HepG2 (cell line): ENCODE measurements at places on chromosomes 7 and 10.
A peak's percentile ranks its signal among the peaks of the same experiment; 100 is the strongest.

DNA sequence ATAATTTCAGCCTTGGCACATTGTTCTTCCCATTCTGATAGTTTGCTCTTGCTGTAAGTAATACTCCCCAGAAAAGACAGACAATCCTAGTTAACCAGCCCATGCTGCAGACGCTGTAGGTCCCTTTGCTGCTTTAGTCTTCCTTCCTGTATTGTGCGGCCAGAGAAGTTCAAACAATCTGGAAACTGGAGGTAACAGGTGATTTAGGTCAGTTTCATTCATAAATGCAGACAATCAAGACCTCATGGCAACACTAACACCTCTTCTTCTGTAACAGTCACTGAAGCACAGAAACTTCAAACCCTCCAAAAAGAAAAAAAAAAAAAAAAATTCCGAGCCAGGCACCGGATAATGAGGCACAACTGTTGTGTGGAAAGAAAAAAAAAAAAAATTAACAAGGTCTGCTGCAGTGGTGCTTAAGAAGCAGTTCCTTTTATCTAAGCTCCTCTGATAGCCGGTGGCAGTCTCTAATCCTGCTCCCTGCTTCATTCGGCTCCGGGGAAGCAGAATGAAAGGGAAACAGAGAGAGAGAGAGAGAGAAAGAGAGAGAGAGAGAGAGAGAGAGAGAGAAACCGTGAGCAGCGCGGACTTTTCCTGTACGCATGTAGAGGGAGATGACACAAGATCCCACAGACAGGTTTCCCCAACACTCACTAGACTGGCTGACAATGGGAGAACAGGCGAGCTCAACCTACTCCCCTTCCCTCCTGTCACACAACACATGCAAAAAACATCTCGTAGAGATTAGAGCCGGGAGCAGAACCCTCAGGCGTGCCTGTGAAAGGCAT lies at the start of gene SEMA3A:
Gene SEMA3A, minus strand, starts transcription at position 306 of the 788 bp plus-strand sequence. Its CDS starts 203 bp downstream, at position 103.
- DNase-seq = peak; percentile 8

- no peak for DNase-seq
Measured at GRCh38 chr10:116237970-116238369, 35.0 kb downstream of the GFRA1 start.

DNA sequence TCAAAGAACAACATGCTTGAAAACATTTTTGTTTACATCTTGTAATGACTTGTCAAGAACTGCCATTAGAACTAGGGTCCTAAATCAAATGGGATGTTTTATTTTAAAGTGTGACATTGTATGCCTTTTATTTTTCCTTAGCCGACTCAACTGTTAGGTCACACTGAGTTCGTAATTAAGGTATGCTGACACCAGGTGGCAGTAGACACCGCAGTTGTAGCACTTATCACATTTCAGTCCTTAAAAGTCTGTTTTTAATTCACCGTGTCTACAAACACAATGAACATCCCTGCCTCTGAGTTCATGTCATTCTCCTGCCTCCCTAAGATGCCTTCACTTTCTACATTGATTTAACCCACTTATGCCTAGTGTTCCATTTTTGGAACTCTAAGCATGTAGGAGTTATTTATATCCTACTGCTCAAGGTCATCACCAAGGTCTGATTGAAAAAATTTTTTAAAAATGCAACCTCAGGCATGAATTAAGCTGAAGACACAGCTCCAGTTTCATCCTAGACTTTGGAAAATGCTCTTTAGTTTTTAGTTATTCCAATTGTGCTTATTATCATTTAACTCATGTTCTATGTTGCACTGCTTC lies 186.1 kb downstream of the BMPER start:
- peak; percentile 38 for DNase-seq

DNA sequence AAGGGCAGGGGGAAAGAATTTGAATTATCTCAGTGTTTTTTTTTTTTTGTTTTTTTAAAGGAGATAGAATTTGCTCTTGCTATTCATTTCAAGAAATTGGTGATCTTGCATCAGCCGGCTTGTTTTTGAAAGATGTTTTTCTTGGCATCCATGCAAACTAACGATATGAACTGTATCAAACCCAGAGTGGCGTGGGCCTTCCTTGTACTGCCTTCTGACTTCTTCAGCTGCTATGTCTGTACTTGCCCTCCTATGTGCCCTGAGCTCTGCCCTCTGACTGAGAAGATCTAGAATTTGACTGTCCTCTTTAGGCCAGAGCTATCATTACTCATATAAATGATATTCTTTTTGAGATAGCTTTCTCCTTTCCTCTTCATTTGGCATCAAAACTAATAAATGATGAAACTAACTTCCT lies 183.1 kb downstream of the EXOC4 start:
- no peak for DNase-seq

- DNase-seq = no peak
Measured at GRCh38 chr7:79668292-79668691, 214.8 kb upstream of the MAGI2 start.

DNA sequence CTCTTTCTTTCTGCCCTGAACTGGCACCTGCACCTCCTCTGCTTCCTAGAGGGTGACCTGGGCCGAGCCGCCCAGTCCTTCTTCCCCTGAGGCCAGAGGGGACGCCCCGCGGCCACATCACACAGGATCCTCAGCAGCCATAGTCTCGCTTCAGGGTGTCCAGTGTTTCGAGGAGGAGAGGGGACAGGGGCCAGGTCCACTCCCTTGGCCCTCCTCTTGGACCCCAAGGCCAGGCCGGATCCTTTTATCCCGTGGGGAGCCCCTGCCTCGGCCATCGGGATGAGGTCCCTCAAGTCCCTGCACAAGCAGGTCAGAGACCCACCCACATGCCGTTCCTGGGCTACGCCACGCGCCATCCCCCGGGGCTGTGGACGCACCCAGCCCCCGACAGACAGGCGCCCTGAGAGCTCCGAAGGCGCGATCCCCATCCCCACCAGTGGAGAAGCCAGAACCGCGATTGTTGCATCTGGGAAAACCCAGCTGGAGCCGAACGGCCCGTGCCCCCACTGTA lies 3.6 kb downstream of the BHLHA15 start:
- DNase-seq = no peak

DNA sequence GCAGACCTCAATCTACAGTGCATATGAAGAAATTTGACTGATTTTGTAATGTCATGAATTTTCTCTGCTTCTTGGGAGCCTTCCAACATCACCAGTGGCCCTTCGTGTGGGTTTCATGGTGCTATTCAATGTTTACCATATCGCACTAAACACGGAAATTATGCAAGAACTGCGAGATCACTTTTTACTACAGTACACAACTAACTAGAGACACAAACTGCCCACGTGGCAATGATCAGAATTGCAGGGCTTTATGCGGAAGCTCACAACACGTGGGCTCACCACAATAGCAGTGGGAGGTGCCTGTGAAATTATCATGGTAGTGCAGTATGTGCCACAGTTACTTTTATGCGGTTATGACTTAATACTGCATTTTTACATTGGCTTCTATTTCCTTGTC lies 449.7 kb upstream of the KLF6 start:
- no peak for DNase-seq

DNA sequence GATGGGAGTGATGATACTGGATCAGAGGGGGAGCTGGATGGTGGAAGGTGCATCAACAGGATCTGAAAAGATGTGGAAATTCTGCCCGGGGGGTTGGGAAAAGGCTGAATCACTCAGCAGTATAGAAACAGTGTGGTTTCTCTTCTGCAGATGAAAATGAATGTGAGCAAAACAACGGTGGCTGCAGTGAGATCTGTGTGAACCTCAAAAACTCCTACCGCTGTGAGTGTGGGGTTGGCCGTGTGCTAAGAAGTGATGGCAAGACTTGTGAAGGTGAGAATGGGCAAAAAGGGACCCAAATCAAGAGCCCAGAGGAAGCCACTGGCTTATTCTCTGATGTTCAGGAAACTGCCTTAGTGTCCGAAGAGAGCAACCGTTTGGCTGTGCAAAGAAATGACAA lies 12.9 kb downstream of the OIT3 start:
- DNase-seq = no peak

- no peak for DNase-seq
Measured at GRCh38 chr7:90483251-90483650, 13.8 kb downstream of the PTTG1IP2 start.

- DNase-seq = no peak
Measured at GRCh38 chr10:50991456-50992355, 82.6 kb upstream of the PRKG1 start.

- no peak for DNase-seq
Measured at GRCh38 chr10:61112771-61113170, 168.8 kb upstream of the RHOBTB1 start.

DNA sequence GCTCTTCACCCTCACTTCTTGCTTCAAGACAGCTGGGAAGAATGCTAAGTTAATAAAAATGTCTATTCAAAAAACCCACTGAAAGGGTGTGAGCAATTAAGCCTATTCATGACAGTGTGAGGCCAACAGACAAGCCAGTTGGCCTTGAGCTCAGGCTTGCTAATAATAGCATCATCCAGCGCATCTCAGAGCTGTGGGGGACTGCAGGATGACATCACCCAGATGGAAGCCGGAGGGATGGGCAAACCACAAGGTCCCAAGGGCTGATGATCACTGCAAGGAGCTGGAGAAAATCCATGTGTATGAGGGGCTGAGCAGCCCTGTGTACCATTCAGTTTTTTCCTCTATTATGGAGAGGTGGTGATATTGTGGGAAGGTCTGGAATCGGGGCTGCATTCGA lies 770.4 kb downstream of the TNS3 start:
- no peak for DNase-seq

- DNase-seq = no peak
Measured at GRCh38 chr10:45239642-45240041, 75.8 kb downstream of the OR13A1 start.

GRCh38 chr7:18555968-18556367 lies 60.4 kb downstream of the HDAC9 start:
- DNase-seq = no peak

DNA sequence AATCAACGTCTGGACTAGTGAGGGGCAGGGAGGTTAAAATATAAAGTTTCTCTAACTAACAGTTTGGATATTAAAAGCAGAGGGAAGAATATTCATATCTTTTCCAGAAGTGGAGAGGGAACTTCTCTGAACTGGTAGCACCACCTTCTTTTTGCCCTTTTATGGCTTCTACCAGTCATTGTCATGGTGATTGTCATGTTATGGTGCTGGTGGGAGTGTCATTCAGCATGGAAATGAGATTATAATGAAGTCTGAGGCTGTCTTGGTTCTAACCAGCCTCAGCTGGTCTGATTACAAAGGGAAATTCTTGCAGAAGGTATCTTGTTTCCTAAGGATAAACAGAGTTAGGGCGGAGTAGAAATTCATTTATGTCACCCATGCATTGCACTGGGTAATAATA lies 523.8 kb downstream of the ZWINT start:
- DNase-seq = no peak

DNA sequence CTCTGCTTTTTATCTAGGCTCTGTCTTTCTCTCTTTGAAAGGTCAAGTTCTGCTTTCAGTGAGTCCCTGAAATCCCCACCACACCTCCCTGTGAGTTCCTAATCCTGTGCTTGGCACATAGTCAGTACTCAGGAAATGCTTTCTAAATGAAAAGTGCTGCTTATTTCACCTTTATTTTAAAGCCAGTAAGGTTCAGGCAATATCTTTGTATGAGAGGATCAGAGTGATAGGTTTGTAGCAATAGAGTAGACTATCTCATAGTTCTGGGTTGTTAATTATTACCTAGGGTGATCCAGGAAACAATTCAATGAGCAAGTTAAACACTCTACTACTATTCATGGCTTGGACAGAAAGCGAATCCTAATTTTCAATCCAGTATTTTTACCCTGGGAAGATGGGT lies 7.4 kb upstream of the LAMB1 start:
- DNase-seq = peak; percentile 74
